Hepatocyte (in vitro differentiated cells): ENCODE measurements at places on chromosomes 12 and 14.

- no peak overlapping the region for H3K4me3 ChIP-seq
- no peaks in the 10 kb centered on the region for H3K27me3 ChIP-seq
- no peak for DNase-seq
- H3K36me3 ChIP-seq: no peaks in the 10 kb centered on the region
- peaks cover 34% of the 10 kb centered on the region for H3K4me1 ChIP-seq
Observed at GRCh38 chr12:94172031-94172430, 23.7 kb downstream of the PLXNC1 start.

DNA sequence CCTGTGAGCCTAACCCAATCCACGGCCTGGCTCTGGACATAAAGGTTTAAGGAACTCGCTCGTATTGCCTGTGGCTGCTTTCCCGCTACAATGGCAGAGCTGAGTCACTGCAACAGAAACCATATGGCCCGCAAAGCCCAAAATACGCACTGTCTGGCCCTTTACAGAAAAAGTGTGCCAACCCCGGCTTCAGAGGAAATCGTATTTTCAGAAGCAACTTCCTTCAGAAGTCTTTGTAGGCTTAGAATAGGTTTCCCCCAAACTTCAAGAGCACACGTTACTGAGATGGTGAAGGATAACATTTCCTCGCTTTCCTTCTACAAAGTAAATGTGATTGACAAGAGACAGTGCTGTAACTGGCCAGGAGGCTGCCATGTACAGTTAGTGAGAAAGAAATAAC is 34.8 kb upstream of the TESC start:
- no peak overlapping the region for H3K27ac ChIP-seq
- H3K27me3 ChIP-seq: no peaks in the 10 kb centered on the region
- no peaks in the 10 kb centered on the region for H3K4me1 ChIP-seq
- H3K36me3 ChIP-seq: no peaks in the 10 kb centered on the region

- H3K36me3 ChIP-seq: no peaks in the 10 kb centered on the region
- H3K4me3 ChIP-seq: no peak overlapping the region
- no peak overlapping the region for H3K27ac ChIP-seq
- DNase-seq: peak; percentile 31
- no peaks in the 10 kb centered on the region for H3K27me3 ChIP-seq
- peaks cover 7% of the 10 kb centered on the region for H3K4me1 ChIP-seq
Observed at GRCh38 chr12:128729628-128730121, 94.1 kb downstream of the SLC15A4 start.

DNA sequence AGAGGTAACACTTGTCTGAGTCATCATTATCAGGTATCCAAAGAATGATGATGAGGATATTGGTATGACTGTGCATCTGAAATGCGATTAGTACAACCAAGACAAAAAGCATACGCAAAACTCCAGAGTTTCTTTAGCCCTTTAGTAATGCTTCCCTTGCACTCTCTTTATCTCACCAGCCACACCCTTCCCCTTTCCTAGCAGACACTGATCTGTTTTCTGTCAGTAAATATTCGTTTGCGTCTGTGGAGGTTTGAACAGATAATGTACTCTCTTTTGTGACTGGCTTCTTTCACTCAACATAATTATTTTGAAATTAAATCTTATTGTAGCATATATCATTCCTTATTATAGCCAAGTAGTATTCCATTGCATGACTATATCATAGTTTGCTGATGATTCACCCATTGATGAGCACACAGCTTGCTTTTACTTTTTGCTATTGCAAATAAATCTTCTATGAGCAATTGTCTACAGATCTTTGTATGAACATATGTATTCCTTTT is 775.7 kb downstream of the SLC6A15 start:
- H3K36me3 ChIP-seq: no peaks in the 10 kb centered on the region
- H3K27ac ChIP-seq: no peak overlapping the region
- DNase-seq: no peak
- no peak overlapping the region for H3K4me3 ChIP-seq
- H3K27me3 ChIP-seq: no peaks in the 10 kb centered on the region

GRCh38 chr12:29565727-29566126 is 68.2 kb upstream of the OVCH1 start:
- no peak overlapping the region for H3K4me3 ChIP-seq
- no peaks in the 10 kb centered on the region for H3K36me3 ChIP-seq
- no peak for DNase-seq
- no peaks in the 10 kb centered on the region for H3K4me1 ChIP-seq
- H3K27ac ChIP-seq: no peak overlapping the region

DNA sequence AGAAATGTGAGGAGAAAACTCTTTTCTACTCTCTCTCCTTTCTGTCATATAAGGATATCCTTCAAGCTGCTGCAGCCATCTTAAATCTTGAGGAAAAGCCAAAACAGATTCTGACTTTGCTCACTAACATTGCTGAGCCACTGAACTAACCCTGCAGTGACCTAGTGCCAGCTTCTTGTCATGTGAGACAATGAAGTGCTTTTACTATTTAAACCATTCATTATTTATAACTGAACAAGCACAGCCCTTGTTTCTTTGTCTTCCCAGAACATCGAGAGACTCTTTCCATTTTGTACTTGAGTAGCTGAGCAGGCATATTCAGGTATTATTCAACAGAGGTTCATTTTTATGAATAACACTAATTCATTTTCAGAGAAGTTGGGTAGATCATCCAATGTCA is 455.0 kb upstream of the TMPO start:
- H3K4me1 ChIP-seq: peaks cover 6% of the 10 kb centered on the region
- no peak overlapping the region for H3K4me3 ChIP-seq
- no peaks in the 10 kb centered on the region for H3K36me3 ChIP-seq
- no peak overlapping the region for H3K27ac ChIP-seq
- no peak for DNase-seq
